NCI-H146 (cell line): ENCODE measurements at places on chromosomes 2 and 18.

GRCh38 chr2:210955591-210955990 is 399.2 kb downstream of the CPS1 start:
- DNase-seq, result no peak

- DNase-seq, result no peak
These were observed 13.9 kb downstream of the PSMD14 start for GRCh38 chr2:161321944-161322648.

DNA sequence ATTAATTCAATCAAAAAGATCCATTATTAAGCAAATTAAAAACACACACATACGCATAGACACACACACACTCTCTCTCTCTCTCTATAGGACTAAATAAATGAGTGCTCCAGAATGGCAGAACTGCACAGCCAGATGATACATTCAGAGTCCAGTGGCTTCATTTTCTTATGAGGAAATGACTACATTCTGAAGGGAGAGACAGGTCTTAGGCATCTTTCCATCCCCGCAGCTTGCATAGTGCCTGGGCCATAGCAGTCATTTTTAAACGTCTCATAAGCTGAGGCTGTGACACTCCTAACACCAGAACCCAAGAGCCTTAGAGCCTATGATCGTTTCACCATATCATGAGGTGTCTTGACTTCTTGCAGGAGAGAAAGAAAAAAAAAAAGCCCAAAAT is 31.1 kb downstream of the FEZ2 start:
- no peak for DNase-seq

DNA sequence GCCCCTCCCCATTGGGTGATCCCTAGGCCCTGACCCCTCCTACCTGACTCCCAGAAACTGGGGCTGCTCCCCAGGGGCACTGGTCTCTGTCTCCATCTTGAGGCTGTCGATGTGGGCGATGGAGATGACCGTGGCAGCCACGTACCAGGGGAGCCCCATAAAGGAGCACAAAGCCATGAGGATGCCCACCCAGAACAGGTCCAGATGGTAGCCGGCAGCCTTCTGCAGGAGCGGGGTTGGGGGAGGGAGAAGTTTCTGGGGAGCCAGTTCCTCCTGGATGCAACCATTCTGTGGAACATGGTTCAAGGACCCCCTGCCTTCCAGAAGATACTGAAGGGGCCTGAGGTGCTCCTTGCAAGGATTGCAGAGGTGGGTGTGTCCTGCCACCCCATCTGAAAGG is 34.0 kb downstream of the MTHFD2 start:
- no peak for DNase-seq

- no peak for DNase-seq
These were observed 159.4 kb downstream of the RBM43 start for GRCh38 chr2:151102226-151102625.

DNA sequence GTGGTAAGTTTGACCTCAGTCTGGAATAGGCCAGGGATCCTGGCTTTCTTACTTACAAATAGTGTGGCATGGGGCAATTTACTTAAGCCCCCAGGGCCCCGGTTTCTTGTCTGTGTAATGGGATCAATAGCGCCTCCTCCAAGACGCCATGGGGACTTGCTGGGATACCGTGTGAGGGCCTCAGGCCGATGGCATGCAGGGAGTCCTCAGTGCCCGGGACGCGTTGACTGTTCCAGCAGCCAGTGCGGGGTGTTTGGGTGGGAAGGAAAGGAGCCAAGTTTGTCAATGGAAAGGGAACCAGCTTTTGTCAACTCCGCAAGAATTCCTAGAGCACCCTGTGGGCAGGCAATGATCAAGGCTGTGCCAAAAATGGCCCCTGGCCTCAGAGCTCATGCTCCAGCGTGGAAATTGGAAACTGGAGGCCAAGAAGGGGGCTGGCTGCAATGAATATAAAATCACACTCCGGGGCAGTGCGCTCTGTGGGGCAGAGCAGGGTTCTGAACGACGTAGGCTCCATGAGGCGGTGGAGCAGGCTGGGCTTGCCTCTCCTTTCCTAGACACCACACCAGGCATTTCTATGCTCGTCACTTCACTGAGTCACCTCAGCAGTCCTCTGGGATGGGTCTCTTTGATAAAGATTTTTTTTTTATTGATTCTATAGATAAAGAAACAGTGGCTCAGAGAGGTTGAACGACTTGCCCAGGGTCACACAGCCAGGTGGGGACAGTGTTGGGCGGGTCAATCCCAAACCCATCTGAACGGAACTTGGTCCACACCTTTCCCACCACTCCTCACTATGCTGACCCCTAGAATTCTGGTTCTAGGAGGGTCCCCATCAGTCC is 56.7 kb upstream of the ASAP2 start:
- DNase-seq, result no peak

DNA sequence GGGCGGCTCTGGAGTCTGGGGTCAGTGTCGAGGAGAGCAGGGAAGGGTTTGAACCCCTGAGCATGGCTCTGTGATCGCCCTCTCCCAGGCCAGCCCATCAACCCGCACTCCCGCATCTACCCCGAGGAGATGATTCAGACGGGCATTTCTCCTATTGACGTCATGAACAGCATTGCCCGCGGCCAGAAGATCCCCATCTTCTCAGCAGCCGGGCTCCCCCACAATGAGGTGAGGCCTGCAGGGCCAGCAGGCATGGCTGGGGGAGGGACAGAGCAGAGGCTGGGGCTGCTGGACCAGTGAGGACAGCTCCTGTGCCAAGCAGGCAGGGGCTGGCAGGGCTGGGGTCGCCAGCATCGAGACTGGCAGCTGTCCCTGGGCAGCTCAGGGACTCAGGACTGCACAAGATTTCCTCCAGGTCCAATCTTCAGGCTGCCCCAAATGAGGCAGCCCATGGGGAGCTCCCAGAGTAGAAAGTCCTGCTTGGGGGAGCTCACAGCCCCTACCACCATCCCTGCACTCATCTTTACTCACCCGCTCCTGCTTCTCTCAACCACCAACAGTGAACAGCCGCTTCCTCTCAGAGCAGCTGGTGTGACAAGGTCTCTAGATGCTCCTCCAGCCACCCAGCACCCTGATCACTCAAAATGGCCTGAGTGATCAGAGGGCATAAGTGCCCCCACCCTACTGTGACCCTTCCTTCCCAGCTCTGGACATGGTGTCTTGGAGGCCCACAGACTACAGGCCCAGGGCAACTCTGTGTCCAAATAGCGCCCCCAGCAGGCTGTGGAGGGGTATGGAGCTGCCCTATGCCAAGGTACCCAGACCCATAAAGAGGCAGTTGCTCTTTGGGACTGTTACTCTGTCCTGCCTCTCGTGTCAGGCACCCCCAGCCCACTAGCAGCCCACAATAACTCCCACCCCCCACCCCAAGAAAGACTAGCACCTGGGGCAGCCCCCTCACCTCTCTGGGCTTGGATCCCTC is 18.3 kb upstream of the ANKRD53 start:
- DNase-seq, result no peak

DNA sequence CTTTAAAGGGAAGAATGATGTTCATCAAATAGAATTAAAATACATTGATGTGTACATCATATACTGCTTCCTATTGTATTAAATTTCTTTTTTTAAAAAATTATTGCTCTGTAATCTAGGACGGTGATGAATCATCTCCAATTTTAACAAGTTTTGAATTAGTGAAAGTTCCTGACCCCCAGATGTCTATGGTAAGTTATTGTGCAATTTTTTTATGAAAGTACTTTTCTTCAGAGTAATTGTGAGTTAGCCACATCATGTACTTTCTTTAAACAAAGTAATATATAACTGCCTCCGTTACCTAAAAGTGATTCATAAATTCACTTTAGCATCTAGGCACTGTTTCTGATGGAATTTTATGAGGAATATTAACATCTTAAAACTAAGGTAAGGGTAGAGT is 38.1 kb downstream of the PIK3C3 start:
- DNase-seq, result no peak

- no peak for DNase-seq
These were observed 39.0 kb downstream of the MBP start for GRCh38 chr18:77093586-77093985.

DNA sequence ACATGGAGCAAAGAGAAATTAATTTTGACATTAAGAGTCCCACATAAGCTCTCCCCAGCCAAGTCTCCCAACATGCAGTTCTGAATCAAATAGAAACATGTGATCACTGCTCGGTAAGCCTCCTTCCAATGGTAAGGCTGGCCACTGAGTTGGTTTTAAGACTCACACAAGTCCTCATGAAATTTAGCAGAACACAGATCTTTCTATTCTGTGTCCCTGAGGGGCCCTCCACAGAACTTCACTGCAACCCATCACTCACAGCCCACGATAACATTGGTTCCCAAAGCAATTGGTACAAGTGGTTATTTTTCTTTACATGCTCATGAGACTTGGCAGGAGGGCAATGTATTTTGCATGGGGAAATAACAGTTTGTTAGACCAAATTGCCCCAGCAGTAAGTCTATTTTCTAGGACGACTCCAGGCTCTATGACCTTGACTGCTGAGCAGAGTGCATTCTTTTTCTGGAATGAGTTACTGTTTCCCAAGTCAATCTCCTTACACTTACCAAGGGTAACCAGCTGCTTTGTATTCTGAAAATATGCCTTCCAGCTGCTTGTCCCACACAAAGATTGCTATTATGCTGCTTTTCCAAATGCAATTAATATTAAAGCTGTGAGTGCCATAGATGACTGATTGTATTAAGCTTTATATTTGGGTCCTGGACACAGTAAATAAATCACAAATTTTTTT is 142.3 kb upstream of the TANK start:
- DNase-seq, result no peak

DNA sequence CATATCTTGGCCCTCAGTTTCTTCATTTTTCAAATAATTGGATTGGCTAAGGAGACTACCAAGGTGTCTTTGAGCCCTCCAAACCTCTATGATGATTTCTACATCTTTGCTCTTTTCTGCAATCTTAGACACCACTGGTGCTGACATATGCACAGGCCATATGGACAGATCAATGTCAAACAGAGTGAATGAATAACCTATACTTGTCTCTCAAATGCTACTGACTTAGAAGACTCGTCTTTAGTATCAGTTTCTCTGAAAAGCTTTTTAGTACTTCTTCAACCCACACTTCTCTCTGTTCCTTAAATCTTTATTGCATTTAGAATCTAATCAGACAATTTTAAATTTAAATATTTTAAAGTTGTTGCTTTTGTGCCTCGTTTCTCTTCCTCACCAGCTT is 258.2 kb downstream of the LTBP1 start:
- no peak for DNase-seq

DNA sequence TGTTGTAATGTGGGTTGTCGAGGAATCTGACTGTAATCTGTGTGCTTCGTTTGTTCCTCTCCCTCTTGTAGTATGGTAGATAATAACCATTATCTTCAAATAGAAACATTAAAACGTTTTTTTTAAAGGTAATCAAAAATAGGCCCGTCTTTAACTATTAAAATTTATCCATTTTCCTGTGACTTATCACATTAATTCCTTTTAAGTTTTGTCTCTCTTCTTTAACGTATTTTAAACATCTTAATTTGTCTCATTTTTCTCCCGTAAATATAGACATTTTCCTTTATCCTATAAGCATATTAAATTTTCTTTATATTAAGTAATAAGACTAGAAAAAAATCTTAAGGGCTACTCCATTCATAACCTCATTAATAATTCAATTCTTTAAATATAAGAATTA is 41.3 kb downstream of the EIF2AK3 start:
- no peak for DNase-seq

GRCh38 chr2:11865378-11865777 is 118.9 kb downstream of the LPIN1 start:
- no peak for DNase-seq

- DNase-seq, result no peak
These were observed 12.8 kb upstream of the HPCAL1 start for GRCh38 chr2:10289891-10290290.

- DNase-seq, result no peak
These were observed 222.6 kb upstream of the SALL3 start for GRCh38 chr18:78757014-78757413.

GRCh38 chr2:72789241-72789640 is 36.6 kb downstream of the EXOC6B start:
- no peak for DNase-seq

GRCh38 chr2:46794693-46795317 is 120.8 kb downstream of the MCFD2 start:
- DNase-seq, result no peak

DNA sequence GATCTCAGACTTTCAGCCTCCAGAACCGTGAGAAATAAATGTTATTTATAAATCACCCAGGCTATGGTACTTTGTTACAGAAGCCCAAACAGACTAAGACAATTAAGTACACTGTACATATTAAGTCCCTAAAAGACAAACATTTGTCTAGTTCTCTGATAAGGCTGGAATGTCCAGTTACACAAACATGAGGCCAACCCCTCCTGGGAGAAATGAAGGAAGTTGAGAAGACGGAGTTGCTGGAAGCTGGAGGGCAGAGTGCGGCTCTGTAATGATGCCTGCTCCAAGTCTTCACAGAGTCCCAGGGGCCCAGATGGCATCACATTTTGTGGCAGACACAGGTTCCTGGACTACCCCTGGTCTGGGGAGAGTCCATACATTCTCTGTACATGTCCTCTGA is 79.2 kb upstream of the ST8SIA3 start:
- no peak for DNase-seq

- DNase-seq, result no peak
These were observed 32.2 kb upstream of the MTIF2 start for GRCh38 chr2:55301277-55301676.

DNA sequence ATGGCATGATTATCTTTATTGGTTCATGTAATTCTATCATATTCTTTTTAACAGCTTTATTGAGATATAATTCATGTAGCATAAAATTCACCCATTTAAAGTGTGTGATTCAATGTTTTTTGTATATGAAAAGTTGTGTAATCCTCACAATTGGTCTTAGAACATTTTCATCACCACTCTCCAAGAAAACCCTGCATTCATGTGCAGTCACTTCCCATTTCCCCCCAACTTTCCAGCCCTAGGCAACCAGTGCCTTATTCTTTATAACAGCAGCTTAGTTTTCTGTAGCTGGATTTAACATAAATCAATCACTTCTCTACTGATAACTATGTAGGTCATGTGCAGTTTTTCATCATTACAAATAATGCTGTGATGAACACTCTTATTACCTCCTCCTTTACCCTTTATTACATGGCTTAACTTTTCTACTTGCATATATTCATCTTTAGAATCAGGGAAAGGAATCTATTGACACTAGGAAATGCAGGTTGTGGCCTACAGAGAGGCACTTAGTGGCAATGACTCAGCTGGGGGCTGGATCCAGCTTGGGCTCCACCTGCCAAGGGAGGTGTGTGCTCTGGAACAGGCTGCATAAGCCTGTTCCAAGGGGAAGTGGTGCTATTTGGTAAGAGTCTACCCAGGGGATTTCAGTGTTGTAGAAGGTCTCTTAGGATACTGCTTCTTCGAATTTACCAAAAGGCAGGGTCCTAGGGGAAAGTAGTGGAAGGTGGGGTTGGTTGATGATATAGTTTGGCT is 89.1 kb downstream of the ETAA1 start:
- DNase-seq, result no peak

GRCh38 chr2:201607568-201607967 is 35.7 kb downstream of the TMEM237 start:
- DNase-seq, result no peak

- no peak for DNase-seq
These were observed 65.8 kb downstream of the ALPK2 start for GRCh38 chr18:58562999-58563667.

DNA sequence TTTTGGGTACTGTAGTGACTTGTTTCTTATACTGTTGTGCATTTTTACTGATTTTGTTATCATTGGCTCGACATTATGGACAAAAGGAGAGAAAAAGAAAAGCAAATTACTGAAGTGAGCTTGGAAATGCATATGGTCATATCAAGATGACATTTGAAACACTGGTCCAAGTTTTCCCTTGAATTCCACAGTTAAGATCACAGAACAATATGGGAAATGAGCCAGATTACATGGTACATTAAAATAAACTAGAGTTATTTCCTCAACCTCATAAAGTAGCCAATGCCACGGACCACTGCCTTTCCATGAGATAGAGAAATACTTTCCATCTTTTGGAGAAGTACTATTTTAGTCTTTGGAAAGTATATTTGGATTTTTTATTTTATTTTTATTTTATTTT is 62.0 kb upstream of the SGPP2 start:
- no peak for DNase-seq
